Smooth muscle cell of the pulmonary artery (primary cell): ENCODE measurements at places on chromosomes 3 and 15. TPM values are rescaled to one million over a fixed set of nuclear protein-coding genes. Genes with fewer than 3 reads are reported as not detected.

The MRAS gene
- 54.4 and 74.1 TPM in 2 replicates for total RNA-seq

The TP63 gene
- total RNA-seq, result 0.20 and 0.85 TPM in 2 replicates

The BHLHE40 gene
- 56.2 and 77.0 TPM in 2 replicates for total RNA-seq

The NFKBIZ gene
- 40.1 and 85.2 TPM in 2 replicates for total RNA-seq

The VPS18 gene
- total RNA-seq, result 41.6 and 49.0 TPM in 2 replicates

The GOLGA6L26 gene
- total RNA-seq, result not detected in 2 replicates

The ZFYVE19 gene
- 17.8 and 18.7 TPM in 2 replicates for total RNA-seq

The WDR49 gene
- 0.07 and 0.56 TPM in 2 replicates for total RNA-seq

The FEZF2 gene
- total RNA-seq, result not detected in 2 replicates

The WDR93 gene
- total RNA-seq, result 0.07 TPM in 1 of 2 replicates, not detected in the other

The GP5 gene
- total RNA-seq, result 0.33 and 0.69 TPM in 2 replicates

The NOP10 gene
- total RNA-seq, result 132 and 166 TPM in 2 replicates

The EXD1 gene
- total RNA-seq, result not detected in 2 replicates

The CTDSPL gene
- 24.4 and 26.1 TPM in 2 replicates for total RNA-seq

The CILP gene
- 0.07 TPM in 2 replicates for total RNA-seq

The NPAP1 gene
- total RNA-seq, result not detected in 2 replicates

The ALCAM gene
- total RNA-seq, result 160 and 311 TPM in 2 replicates

The ARRDC4 gene
- total RNA-seq, result 5.5 and 54.2 TPM in 2 replicates

The NIT2 gene
- total RNA-seq, result 13.6 and 18.3 TPM in 2 replicates

The NR2E3 gene
- total RNA-seq, result 0.13 and 0.20 TPM in 2 replicates

The HRH1 gene
- 21.6 and 44.0 TPM in 2 replicates for total RNA-seq

The SETD5 gene
- 63.0 and 64.7 TPM in 2 replicates for total RNA-seq

The KBTBD12 gene
- total RNA-seq, result 0.03 TPM in 1 of 2 replicates, not detected in the other

The IL17RE gene
- total RNA-seq, result 0.89 and 2.1 TPM in 2 replicates

The SMAD6 gene
- 20.8 and 27.9 TPM in 2 replicates for total RNA-seq

The ADAMTS17 gene
- 4.8 and 6.6 TPM in 2 replicates for total RNA-seq

The SYNPR gene
- total RNA-seq, result not detected in 2 replicates
